ENCODE measurements at places on chromosomes 5 and 9. TPM values are rescaled to one million over a fixed set of nuclear protein-coding genes. Genes with fewer than 3 reads are reported as not detected.

The CA9 gene
- 5.3 TPM for total RNA-seq

The BBLN gene
- total RNA-seq, result 66.7 TPM

The SPATA31D4 gene
- not detected for total RNA-seq

The CDH18 gene
- not detected for total RNA-seq

The PHF19 gene
- total RNA-seq, result 128 TPM

The PCA3 gene
- not detected for total RNA-seq

The UNC13B gene
- 8.7 TPM for total RNA-seq

The ABO gene
- total RNA-seq, result not detected

The FABP6 gene
- total RNA-seq, result 0.87 TPM

The CCL27 gene
- total RNA-seq, result not detected

Data from A549 treated with CpdA at 1 μM for 4 hours (cell line).